Urothelium cell line (cell line): ENCODE measurements at places on chromosomes 5 and 9.

GRCh38 chr5:83095957-83096539 lies 18.7 kb downstream of the XRCC4 start:
- peak; percentile 85 for DNase-seq

DNA sequence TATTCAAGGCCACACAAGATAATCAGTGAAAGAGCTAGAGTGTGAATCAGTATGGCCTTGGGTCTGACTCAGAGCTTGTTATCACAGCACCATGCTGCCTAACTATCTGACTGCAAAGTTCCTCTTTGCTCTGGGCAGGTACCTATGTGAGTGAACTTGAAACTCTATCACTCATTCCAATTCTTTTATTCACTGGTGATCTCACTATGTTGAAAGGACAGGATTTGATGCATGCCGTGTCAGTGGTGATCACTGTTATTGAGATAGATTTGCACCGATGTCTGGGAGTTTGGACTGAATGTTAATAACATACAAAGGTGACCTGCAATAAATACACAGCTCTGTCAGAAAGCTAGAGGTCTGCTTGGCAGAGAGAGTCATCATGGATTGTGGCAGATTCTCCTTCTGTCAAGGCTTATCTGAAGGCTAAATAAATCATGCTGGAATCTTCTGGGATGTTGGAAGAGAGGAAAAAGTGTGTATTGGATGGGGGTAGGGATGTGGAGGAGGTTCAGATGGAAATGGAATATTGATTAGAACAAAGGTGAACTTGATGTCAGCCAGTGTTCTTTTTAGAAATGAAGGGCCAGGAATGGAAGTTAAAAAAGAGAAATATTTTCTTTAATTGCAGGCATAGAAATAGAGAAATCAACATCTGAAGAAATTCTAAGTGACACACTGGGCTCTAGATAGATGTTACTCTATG lies 91.8 kb upstream of the TNC start:
- no peak for DNase-seq

GRCh38 chr5:179264783-179265513 lies 80.3 kb downstream of the ADAMTS2 start:
- no peak for DNase-seq

- DNase-seq = no peak
These were observed 118.7 kb upstream of the FOXD4L5 start for GRCh38 chr9:65403721-65404120.

- DNase-seq = peak; percentile 65
These were observed 3.2 kb downstream of the SNX30 start for GRCh38 chr9:112753725-112754124.

GRCh38 chr5:179451114-179451827 lies 99.1 kb upstream of the RUFY1 start:
- no peak for DNase-seq

- DNase-seq = peak; percentile 48
These were observed 12.6 kb upstream of the FYB1 start for GRCh38 chr5:39231705-39232525.

GRCh38 chr9:134909511-134910481 lies 7.9 kb downstream of the FCN1 start:
- no peak for DNase-seq

DNA sequence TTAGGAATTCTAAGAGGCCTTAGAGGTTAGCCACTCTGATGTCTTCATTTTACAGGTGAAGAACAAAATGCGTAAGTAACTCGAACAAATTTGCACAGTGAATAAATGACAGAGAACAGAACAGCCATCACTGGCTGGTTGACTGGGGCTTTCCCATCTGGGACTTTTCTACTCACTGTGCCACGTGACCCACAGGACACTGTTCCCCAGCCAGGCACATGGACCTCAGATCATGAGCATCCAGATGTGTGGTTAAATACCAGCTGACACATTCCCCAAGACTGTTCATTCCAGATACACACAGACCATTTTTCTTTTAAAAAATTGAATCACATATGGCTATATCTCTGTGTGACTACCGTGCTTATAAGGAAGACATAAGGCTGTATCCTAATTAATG lies 25.8 kb upstream of the MED10 start:
- DNase-seq = no peak

DNA sequence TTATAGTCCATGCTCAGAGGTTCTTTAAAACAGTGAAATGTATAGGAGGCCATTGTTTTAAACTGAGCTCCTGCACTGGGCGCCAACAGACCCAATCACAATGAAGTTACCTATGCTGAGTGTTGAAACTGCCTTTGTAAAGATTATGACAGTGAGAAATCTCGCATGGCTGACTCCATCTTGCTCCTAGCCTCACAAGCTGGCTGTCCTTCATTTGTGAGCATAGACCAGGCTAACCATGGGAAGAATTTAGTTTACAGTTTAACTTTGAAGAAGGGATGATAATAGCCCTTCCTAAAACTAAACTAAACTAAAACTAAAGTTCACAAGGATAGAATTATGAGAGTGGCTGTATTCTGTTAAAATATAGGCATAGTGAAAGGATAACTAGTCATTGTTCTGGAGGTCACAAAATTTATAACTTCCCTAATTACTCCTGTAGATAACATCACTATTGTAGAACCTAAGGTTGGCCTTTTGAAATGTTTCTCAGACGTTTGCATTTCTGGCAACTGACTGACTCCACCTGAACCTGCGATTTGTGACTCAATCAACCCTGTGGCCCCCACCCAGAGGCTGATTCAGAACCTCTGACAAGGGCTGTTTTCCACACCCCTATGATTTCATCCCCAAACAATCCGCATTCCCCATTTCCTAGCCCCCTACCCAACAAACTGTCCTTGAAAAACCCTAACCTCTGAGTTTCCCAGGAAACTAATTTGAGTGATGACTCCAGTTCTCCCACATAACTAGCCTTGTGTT lies 59.1 kb downstream of the HMHB1 start:
- DNase-seq = peak; percentile 46

GRCh38 chr5:37045703-37046102 lies 169.1 kb downstream of the NIPBL start:
- DNase-seq = no peak

- no peak for DNase-seq
These were observed 114.3 kb downstream of the MVB12B start for GRCh38 chr9:126440940-126441339.

DNA sequence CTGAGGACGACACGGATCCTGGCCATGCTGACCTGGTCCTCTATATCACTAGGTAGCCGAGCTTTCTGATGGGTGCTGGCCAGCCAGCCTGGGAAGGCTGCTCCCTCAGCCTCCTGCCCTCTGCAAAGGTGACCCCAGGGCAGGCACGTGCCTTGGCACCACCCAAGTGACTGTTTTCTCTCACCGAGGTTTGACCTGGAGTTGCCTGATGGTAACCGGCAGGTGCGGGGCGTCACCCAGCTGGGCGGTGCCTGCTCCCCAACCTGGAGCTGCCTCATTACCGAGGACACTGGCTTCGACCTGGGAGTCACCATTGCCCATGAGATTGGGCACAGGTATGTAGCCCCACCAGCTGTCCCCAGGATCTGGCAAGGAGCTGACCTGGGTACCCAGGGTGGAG lies 3.8 kb downstream of the ADAMTS13 start:
- DNase-seq = no peak

- no peak for DNase-seq
These were observed 1.9 kb upstream of the LCN1 start for GRCh38 chr9:135519179-135519971.

GRCh38 chr5:134572811-134573210 lies 47.3 kb downstream of the JADE2 start:
- no peak for DNase-seq

DNA sequence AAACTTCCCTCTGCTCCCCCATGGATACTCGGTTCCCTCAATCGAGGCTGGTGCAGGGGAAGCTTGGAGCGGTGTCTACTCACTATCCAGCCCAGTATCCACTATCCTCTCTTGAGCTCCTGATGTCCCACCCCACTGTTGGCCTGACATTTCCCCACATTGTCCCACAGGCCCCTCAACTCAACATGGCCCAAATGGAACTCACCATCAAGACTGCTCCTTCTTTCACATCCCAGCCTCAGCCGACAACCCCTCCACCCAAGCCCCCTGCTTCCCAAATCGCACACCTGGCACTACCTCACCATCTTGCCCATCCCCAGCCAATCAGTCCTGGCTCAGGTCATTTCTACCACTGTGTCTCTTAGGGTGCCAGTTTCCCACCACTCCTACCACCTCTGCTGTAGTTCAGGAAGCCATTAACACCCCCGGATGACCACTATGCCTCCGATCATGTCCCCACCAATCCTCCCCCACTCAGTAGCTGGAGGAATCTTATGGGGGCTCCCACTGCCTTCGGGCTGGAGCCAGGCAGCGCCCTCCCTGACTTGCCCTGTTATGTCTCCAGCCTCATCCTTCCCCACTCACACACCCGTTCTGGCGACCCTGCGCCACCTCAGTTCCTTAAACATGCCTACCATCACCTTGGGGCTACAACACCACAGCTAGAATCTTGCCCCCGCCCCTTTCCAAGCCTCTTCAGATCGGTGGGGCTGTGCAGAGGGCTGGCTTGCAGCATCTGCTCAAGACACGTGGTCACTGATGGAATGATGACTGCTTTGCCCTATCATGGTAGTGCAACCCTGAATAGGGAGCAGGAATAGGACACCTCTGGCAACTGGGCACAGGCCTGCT lies 273.6 kb downstream of the FSTL4 start:
- DNase-seq = no peak

DNA sequence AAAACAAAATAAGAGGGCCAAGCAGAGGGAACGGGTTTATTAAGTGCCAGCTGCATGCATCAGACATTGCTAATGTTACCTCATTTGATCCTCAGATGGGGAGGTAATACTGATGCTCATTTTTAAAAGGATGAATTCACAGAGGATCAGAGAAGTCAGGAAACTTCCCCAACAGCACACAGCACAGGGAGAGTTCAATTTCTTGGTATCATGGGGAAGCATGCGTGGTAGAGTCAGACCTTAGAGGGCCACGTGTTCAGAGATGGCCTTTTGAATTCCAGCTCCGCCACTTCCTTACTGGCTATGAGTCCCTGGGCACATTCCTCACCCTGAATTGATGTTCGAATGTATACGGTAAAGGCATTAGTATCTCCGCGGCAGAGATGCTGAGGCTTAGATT lies 108.3 kb downstream of the MYO10 start:
- DNase-seq = no peak

DNA sequence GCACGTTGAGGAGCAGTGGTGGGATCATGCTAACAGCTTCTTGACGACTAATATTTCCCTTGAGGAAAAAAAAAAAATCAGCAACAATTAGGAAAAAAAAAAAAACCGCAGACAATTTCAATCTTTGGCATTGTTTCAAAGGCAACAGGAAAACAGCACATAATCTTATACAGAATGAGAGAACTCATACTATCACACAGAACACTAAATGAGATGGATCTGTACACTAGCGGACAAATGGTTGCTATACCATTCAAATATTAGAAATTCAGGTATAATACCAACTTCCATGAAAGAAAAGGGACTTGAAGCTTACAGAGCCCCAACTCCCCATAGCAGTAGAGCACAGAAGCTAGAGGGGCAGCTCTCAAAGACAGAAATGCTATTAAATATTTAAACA lies 9.6 kb downstream of the NSUN2 start:
- no peak for DNase-seq

DNA sequence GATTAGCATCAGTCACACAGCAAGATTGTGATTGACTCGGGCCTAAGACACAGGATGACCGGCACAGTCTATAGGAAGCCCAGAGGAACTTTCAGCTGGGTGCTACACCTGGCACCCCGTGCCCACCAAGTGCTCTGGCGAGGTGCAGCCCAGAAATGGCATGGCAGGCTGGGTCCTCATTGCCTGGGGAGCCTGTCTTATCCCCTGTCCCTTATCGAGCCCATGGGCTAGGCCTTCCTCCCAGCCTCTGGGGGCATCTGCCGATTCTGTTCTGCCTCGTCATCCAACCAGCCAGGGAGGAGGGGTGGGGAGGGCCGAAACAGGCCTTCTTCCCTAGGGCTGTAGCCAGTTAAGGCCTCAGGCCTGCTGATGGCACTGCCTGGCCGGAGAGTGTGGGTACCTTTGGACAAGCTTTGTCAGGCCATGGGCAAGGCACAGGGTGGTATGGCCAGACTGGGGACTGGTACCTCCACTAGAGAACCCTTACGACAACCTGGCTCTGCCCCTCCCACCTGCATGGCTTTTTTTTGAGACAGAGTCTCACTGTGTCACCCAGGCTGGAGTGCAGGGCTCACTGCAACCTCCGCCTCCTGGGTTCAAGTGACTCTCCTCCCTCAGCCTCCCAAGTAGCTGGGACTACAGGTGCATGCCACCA lies 1.6 kb downstream of the GRK6 start:
- no peak for DNase-seq

DNA sequence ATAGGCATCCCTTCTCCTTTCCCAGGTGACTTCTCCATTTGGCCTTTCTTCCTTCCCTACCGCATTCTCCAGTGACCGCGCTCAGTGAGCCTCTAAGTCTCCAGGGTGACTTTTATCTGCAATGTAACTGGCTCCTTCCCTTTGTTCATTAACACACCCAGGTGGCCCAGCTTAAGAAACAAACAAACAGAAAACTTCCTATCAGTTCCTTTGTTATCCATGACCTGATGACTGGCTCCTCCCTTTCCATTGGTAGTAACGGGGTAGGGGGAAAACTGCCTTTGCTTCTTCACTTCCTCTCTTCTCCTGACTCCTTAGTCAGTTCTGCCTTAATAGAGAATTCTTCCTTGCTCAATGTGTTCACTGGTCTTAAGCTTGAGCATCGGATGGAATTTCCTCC lies 7.0 kb upstream of the SH3GL2 start:
- no peak for DNase-seq

DNA sequence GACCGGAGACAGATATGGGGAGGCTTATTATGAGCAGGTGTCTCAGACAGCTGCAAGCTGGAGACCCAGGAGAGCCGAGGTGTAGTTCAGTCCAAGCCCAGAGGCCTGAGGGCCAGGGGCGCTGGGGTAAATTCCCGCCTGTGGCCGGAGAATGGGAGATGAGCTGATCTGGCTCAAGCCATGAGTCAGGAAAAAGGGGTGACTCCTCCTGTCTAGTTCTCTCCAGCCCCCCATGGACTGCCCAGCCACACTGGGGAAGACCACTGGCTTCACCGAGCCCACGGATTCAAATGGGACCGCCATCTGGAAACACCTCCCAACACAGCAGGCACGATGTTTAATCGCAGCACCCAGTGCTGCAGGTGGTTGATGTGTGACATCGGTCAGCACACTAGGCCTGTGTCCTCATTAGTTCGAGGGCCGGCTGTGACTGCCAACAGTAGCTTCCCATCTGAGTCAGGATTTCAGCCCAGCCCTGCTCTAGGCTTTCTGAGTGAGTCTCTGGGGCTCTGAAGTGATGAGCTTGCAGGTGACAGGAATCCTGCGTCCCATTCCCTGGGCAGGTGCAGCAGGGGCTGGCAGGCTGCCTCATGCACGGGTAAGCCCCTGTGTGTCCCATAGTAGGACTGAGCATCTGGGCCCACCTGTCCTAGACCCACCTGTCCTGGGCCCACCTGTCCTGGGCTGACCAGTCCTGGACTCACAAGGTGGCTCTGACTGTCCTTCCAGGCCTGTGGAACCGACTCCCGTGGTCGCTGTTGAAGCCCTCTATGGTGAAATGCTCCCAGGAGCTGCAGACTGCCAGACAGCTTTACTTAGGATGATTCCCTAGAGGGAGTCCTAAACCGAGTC lies 49.7 kb downstream of the AHRR start:
- no peak for DNase-seq
